ENCODE measurements at places on chromosomes 5 and 9. TPM values are rescaled to one million over a fixed set of nuclear protein-coding genes. Genes with fewer than 3 reads are reported as not detected.

GRCh38 chr5:126490167-126490940 lies 67.1 kb downstream of the GRAMD2B start:
- no peak for DNase-seq

The GHR gene
- 0.57 TPM for total RNA-seq

GRCh38 chr5:143680672-143681259 lies 131.2 kb upstream of the HMHB1 start:
- peak; percentile 13 for DNase-seq

DNA sequence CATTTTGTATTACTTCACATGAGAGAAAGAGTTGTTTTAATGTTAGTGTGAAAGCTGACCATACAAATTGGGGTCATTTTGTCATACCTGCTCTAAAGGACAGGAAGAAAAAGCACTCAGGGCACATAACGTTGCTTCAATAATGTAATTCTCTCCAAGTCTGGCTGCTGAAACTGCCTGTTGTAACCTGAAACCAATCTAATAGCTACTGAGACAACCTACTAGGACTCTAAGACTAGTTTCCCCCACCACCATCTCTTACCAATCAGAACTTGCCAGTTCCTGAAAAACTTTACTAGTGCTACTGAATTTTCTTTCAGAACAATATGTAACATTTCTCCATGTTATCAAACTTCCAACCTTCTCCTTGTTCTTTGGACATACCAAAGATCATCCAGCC lies 374.7 kb downstream of the PTPRD start:
- DNase-seq: no peak

Measured in M059J (cell line).